Activated T-cell treated with anti-CD3 and anti-CD28 coated beads, Interleukin-2, amount 50 U/mL, for 1 hour (primary cell): ENCODE measurements at places on chromosomes 11 and 22.

- DNase-seq, result no peak
Measured at GRCh38 chr11:128057786-128058395, 529.5 kb downstream of the ETS1 start.

GRCh38 chr11:36065436-36065835 lies 121.6 kb downstream of the LDLRAD3 start:
- no peak for DNase-seq

DNA sequence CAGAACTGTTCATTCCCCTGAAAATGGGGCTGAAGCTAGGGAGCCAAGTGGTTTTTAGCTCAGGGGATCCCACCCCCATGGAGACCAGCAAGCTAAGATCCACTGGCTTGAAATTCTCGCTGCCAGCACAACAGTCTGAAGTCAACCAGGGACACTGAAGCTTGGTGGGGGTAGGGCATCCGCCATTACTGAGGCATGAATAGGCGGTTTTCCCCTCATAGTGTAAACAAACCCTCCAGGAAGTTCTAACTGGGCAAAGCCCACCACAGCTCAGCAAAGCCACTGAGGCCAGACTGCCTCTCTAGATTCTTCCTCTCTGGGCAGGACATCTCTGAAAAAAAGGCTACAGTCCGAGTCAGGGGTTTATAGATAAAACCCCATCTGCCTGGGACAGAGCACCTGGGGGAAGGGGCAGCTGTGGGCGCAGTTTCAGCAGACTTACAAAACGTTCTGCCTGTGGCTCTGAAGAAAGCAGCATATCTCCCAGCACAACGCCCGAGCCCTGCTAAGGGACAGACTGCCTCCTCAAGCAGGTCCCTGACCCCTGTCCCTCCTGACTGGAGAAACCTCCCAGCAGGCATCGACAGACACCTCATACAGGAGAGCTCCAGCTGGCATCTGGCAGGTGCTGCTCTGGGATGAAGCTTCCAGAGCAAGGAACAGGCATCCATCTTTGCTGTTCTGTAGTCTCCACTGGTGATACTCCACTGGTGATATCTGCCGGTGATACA lies 32.7 kb downstream of the GAB4 start:
- DNase-seq, result no peak

DNA sequence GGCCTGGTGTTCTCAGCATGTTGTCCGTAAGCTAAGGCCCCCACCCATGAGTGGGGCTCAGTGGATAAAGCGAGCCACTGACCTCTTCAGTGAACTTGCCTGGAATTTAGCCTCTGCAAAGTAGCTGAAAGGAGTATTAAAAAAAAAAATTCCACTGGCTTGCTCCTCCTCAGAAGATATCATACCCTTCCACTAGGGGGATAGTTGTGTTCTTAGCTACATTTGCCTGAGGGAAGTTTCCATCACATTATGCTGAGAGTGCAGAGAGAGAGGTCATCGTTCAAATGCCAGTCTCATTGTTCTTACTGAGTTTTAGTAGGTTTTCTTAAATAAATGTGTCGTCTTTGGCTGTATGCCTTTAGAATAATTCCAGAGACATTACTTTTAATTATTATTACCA lies 879.7 kb downstream of the JRKL start:
- no peak for DNase-seq

DNA sequence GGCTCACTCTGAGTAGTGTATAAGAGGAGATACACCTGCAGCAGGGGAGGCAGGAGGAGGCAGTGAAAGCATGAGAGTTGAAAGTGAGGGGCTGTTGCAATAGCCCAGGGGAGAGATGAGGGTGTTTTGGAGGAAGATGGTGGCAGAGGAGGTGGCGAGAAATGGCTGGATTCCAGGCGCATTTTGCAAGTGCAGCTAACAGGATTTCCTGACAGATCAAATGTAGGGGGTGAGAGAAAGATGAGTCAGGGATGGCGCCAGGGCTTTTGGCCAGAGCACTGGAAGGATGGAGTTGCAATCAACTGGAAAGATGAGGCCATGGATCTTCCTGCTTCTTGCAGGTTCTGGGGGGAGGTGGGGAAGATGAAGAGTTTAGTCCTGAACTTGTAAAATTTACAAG lies 16.8 kb upstream of the TSPAN18 start:
- no peak for DNase-seq
